ENCODE measurements at places on chromosomes 3 and 15.

DNA sequence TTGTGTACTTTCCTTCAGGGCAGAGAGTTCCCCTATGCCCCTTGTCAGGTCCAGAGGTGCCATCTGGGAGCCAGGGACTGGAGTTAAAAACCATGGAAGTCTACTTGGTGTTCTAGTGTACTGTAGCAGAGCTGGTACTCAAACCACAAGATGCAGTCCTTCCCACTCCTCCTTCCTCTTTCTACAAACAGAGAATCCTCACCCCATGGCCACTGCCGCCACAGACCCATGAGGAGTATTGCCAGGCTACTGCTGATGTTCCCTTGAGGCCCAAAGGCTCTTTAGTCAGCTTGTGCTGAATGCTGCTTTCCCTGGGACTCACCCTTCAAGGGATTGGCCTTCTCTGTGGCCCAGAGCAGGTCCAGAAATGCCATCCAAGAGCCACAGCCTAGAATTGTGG, 229.2 kb upstream of the ZPLD1 start:
- DNase-seq = no peak

GRCh38 chr15:49926740-49927139, 192.3 kb downstream of the ATP8B4 start:
- no peak for DNase-seq

DNA sequence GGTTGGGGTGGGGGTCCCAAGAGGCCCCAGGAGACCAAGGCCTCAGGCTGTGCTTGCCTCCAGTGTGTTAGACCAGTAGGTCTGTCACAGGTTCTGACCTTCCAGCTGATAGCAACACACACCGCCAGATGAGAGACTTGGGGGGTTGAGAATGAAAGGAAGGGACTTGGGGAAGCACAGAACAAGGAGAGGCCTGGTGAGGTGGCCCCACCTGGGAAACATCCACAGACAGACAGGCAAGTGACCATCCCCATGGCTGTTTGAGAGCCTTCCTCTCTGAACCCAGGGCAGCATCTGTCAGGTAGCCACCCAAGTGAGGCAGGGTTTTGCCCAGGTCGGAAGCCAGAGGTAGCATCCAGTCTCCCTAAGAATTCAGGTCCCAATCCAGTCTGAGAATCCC, 35.0 kb upstream of the VPS8 start:
- no peak for DNase-seq

GRCh38 chr15:35705030-35705883, 159.3 kb upstream of the DPH6 start:
- DNase-seq = no peak

DNA sequence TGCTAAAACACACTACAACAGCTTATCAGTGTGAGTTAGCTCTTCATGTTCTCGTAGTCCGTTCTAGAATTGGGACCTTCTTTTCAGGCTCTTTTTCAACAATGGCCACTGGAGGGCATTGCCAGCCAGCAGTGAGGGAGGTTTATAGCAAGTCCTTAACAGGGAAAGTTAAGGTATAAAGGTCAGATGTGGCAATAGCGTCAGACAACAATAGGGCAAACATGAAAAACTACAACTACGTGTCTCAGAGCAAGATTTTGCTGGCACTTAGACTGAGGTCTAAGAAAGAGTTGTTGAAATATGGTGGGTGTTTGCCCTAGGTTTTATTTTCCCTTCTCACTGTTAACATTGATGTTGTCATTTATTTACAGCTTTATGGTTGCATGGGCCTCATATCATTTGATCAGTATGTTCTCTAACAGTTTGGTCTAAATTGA, 161.4 kb downstream of the GMNC start:
- DNase-seq = peak; percentile 49

GRCh38 chr3:99872923-99873254, 55.2 kb downstream of the CMSS1 start:
- DNase-seq = no peak

DNA sequence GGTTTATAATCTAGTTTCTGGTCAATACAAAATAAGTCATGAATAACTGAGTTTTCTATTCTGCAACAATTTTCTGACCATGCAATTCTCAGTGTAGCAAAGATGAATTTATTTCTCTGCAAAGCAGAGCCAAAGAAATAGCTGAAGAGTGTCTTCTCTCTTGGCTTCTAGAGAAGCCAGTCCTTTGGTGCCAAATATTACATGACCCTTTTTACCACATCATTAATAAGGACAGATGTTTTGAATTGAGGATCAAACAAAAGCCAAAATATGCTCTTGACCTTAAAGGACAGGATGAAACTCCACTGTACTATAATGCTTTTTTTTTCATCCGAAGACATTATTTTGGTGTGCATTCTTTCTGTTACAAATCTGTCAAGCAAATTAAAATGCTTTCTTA, 40.2 kb upstream of the OSTN start:
- no peak for DNase-seq

All from NCI-H1417 (cell line).